ENCODE measurements at places on chromosomes 7 and 10.

- no peak for DNase-seq
Observed at GRCh38 chr10:78696791-78697395, 371.9 kb upstream of the ZMIZ1 start.

DNA sequence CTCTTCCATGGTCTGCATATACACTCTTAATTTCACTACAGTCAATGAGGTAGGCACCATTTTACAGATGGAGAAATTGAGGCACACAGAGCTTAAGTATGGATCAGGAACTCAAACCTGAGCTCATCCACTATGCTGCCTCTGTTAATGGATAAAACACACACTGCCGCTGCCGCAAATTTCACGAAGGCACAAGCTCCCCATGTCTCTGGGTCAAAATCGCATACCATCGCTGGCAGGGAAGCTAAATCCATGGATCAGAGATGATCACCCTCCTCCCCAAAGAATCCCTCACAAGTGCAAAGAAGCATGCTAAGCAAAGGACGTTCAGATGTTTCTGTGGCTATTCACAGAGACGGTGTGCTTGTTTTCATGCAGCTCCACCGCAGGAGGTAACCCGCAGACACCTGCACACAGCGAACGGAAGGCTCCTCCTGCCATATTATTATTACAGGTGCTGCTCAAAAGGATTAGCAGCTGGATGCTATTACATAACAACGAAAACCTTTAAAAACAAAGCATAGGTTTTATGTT lies 109.3 kb downstream of the UBE2H start:
- no peak for DNase-seq

GRCh38 chr7:43317075-43317474 lies 204.6 kb downstream of the HECW1 start:
- no peak for DNase-seq

DNA sequence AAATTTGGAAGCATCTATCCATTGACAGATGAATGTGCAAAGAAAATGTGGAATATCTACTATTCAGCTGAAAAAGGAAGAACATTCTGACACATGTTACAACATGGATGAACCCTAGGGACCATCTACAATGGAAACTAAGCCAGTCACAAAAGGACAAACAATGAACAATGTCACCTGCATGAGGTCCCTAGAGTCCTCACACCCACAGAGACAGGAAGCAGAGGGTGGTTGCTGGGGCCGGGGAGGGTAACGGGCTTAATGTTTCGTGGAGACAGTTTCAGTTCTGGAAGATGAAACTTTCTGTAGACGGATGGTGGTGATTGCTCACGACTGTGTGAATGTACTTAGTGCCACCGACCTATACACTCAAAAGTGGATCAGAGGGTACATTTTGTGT lies 282.9 kb downstream of the ADARB2 start:
- DNase-seq: no peak

GRCh38 chr7:93232673-93233018 lies 480 bp downstream of the VPS50 start:
- no peak for DNase-seq

GRCh38 chr7:138825049-138825721 lies 27.2 kb upstream of the ATP6V0A4 start:
- no peak for DNase-seq

GRCh38 chr10:62130948-62131347 lies 137.7 kb downstream of the RTKN2 start:
- DNase-seq: peak; percentile 92

DNA sequence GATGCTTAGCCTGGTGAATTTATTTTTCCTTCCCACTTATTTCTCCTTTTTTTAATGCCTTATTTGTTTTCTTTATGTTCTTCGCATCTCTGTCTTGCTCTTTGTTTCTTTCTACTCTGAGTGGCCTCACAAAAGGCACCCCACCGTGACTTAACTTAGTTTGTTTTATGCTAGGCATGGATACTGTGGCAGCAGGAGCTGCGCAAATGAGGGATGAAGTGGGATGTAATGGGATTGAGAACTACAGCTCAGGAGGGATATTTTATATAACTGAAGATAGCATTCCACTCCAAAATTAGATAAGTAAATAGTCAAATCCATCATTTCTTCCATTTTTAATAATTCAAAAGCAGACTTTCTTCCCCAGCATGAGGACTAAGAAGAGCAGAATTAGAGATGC lies 1.7 kb upstream of the CACNA2D1 start:
- DNase-seq: no peak

- DNase-seq: no peak
Observed at GRCh38 chr10:103467406-103467805, 8.7 kb upstream of the CALHM1 start.

DNA sequence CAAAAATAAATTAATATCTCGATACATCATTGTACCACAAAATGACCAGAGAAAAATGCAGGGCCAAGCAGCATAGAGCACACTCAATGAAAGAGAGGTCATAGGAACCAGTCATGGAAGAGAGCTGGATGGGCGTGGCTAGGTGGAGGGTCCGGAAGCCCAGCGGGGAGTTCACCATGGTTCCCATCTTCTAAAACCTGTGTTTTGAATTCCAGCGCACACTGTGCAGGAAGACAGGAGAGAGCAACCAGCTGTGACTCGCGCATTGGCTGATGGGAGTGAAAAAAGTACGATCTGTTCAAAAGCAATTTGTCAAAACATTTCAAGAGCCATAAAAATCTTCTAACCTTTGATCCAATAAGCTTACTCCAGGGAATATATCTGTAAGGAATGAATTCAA lies 125.2 kb upstream of the NANOS1 start:
- DNase-seq: no peak

- no peak for DNase-seq
Observed at GRCh38 chr10:109219935-109220605, 703.2 kb downstream of the XPNPEP1 start.

DNA sequence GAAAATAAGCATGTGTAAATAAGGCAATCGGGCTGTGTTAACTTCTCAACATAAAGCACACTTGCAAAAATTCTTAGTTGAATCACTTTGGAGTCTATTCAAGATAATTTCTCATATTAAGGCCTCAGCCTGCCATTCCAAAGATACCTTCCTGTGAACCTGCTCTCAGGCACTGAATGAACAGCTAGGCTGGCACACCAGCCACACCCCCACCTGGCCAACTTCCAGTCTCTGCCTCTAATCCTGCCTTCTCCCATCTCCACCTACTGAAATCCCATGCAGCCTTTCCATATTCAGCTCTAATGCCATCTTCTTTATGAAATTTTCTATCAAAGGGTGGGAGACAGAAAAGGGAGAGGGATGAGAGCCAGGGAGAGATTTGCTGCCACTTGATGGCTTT lies 17.1 kb upstream of the MACROH2A2 start:
- DNase-seq: no peak

- no peak for DNase-seq
Observed at GRCh38 chr7:113917840-113918239, 969 bp downstream of the PPP1R3A start.

DNA sequence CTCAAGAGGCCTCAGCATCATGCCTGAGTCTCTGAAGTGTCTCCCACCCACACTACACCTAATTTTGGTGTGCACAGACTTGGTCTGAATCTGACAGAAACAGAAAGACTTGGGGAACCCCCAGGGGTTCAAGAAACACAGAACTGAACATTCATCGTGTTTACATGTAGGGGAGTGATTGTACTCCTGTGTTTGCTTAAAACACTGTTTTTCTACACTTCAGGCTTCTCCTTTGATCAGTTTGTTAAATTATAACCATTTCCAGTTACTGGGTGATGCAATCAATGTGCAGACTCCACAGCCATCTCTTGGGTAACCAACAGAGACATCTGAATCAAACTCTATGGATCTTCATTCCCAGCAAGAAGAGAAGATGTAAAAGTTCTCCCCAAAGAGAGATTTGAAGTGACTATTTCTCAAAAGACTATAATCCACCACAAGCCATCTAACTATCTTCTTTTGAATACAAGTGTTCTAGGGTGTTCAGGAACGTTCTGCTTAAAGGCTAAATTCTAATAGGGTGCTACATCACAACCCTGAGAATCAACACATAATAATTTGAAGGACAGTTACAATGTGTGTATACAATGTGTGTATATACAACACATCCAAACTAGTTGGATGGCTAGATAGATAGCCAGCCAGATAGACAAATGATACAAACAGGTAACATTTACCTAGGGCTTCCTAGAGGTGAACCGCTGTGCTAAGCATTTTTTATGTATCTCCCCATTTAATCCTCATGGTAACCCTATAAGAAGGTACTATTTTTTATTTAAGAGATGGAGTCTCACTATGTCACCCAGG lies 34.2 kb downstream of the DNAJC12 start:
- DNase-seq: no peak

DNA sequence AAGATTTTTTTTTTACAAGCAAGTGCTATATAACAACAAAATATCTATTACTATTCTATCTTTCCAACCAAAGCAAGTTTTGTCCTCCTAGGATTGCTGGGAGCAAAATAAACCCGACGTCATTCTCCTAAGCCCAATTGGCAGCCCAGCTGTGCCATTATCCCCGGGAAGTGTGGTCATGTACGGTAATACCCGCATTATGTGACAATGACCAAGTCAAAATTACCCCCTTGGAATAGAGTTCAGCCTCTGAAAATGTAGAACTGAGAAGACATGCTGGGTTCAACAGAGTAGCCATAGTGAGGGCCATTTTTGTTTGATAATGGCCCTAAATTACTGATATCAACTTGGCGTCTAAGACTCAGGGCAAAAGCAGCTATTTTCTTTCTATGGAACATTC lies 215.5 kb downstream of the LRRTM3 start:
- DNase-seq: no peak

GRCh38 chr10:12925845-12926244 lies 75.7 kb downstream of the CCDC3 start:
- no peak for DNase-seq

GRCh38 chr7:107846324-107846723 lies 43.3 kb upstream of the SLC26A3 start:
- no peak for DNase-seq

DNA sequence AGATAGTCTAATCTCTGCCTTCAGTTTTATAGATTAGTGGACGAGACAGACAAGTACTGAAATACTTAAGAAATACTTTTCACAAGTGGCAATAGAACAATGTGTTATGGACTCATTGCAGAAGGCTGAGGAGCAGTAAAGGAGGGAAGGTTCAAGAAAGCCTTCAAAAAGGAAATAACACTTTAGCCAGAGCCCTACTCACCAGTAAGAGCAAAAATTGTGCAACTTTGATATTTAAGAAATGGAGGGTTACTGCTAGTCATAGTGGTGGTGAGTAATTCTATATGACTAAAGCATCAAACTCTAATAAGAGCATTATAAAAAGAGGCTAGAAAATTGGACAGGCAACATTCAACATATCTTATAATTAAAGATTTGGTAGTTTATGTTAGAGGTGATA lies 28.8 kb downstream of the PTPN12 start:
- DNase-seq: peak; percentile 70

DNA sequence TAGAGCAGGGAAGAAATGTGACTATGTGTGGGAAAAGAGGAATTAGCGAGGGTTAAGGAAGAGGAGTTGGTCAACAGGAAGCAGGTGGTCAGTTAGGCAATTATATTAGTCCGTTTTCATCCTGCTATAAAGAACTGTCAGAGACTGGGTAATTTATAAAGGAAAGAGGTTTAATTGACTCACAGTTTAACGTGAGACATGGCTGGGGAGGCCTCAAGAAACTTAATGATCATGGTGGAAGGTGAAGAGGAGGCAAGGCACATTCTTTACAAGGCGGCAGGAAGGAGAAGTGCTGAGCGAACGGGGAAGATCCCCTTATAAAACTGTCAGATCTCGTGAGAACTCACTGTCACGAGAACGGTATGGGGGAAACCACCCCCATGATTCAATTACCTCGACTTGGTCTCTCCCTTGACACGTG lies 35.0 kb downstream of the RAMP3 start:
- DNase-seq: no peak

DNA sequence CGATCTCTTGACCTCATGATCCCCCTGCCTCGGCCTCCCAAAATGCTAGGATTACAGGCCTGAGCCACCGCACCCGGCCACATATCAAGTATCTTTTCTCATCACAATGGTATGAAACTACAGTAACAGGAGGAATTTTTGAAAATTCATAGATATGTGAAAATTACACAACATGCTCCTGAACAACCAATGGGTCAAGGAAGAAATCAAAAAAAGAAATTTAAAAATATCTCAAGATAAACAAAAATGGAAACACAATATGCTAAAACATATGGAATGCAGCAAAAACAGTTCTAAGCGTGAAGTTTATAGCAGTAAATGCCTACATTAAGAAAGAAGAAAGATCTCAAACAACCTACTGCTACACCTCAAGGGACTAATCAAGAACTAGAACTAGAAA lies 59.8 kb upstream of the ADAM12 start:
- DNase-seq: no peak

DNA sequence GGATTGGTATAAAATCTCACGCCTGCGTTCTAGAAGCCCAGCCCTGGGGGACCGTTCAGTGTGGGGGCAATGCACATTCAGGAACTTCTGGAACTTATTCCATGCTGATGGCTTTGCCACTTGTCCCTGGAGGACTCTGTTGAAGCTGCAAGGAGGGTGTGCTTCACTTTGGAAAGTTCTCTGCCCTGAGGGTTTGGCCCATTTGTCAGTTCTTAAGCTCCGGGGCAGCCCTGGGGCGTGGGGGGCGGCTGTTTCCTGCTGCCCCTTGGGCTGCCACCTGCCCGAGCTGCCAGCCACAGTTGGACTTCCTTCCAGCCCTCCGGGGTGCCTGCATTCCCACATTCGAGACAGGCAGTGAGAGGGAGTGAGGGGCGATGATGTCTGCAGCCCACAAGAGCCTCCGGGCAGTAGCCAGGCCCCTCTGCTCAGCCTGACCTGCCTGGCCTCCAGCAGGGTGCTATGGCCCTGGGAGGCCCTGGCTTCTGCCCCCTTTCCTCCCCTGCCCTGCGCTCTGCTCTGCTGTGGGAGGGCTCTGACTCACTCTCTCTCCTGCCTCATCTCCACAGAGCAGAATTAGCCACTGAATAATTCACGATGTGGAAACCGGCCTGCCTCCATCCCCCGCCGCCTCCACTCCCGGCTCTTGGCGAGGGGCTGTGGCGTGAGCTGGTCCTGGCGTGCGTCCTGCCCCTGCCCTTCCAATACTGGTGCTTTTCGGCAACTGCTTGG lies 1.9 kb downstream of the TTYH3 start:
- peak; percentile 84 for DNase-seq
